ENCODE measurements at places on chromosomes 1 and 21. TPM values are rescaled to one million over a fixed set of nuclear protein-coding genes. Genes with fewer than 3 reads are reported as not detected.

STMN1 gene
- 537 TPM for total RNA-seq

GRCh38 chr1:74780594-74780993, 47.6 kb downstream of the TYW3 start:
- 0 out of 2 replicates have a peak, but pooled peaks cover 3% of the 10 kb centered on the region for H3K27me3 ChIP-seq
- no peak for DNase-seq
- no peaks in the 10 kb centered on the region for H3K4me1 ChIP-seq
- no peak overlapping the region for H3K27ac ChIP-seq
- H3K4me3 ChIP-seq = no peak overlapping the region

SHISAL2A gene
- not detected for total RNA-seq

DNA sequence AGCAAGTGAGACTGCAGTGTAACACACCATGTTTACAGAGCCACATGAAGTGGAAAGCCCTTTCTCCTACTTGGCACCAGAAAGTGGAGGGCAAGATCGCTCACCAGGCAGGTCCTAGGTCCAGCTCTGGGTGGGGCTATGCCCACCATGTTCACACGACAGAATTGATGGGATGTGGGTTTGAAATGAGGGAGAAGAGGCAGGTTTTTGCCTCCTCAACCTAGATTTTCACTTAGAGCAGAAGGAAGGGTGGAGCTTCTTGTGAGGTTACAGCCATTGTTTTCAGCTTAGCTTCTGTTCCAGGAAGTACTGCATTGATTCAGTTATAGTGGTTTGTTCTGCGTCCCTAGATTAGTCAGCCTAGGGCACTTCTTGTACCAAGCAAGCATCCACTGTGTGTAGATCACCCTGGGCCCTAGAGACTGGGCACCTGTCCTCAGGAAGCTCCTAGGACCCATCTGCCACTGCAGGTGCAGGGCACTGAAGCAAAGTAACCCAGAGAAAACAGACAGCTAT, 2.3 kb downstream of the CD53 start:
- no peak overlapping the region for H3K4me3 ChIP-seq
- no peak overlapping the region for H3K27ac ChIP-seq
- DNase-seq = no peak

All from SJSA1 (cell line).